Pancreas (tissue), 10 donors: ENCODE measurements at places on chromosomes 1 and 21.

GRCh38 chr1:99227056-99227897 lies 37.0 kb upstream of the PLPPR4 start:
- no peak for DNase-seq

GRCh38 chr1:156923670-156924477 lies 3.4 kb downstream of the LRRC71 start:
- DNase-seq: no peak

DNA sequence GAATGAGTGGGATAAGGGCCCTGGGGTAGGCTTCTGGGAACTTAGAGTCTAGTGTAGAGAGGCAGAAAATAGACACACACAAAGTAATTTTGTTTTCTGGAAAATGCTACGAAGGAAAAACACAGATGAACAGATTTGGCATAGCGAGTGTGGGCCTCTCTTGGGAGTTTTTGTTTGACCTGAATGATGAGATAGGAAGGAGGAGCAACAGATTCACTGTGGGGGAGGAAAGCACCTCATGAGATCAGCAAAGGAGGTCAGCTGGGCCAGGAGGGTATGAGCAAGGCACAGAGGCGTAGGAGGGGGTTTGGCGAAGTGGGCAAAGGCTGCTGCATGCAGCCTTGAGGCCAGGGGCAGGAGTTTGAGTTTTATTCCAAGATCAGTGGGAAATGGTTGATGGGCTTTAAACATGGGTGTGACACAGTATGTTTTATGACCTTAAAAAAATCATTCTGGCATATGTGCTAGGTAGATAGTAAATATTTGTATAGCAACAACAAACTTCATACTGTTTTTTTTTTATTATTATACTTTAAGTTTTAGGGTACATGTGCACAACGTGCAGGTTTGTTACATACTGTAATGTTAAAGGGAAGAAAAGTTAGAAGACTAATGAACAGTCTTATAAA lies 57.9 kb downstream of the FGGY start:
- no peak for DNase-seq

DNA sequence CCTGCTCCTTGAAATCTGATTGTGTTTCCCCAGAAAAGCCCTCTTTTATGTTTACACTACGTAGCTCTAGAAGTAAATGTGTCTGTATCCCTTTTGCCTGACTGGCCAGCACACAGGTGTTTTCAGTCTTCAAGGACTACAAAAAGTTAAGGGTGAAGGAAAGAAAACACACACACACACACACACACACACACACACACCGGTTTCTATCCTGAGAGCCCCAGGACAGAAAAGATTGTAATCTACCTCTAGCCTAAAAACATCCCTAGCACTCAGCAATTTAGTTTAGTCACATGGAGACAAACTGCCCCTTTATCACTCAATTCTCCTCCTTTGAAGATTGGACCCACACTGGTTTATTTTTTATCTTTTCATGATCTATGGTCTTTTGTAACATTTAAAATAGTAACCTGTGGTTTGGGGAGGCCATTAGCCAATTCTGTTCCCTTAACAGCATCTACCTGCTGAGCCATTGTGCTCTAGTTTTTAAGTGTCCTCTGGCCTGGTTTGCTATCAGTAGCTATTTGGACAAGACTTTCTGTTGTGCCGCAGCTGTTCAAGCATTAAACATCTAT lies 15.8 kb upstream of the TRIM45 start:
- DNase-seq: no peak
